Activated T-cell treated with anti-CD3 and anti-CD28 coated beads for 48 hours (primary cell): ENCODE measurements at places on chromosomes 7 and 10.
A peak's percentile ranks its signal among the peaks of the same experiment; 100 is the strongest.

DNA sequence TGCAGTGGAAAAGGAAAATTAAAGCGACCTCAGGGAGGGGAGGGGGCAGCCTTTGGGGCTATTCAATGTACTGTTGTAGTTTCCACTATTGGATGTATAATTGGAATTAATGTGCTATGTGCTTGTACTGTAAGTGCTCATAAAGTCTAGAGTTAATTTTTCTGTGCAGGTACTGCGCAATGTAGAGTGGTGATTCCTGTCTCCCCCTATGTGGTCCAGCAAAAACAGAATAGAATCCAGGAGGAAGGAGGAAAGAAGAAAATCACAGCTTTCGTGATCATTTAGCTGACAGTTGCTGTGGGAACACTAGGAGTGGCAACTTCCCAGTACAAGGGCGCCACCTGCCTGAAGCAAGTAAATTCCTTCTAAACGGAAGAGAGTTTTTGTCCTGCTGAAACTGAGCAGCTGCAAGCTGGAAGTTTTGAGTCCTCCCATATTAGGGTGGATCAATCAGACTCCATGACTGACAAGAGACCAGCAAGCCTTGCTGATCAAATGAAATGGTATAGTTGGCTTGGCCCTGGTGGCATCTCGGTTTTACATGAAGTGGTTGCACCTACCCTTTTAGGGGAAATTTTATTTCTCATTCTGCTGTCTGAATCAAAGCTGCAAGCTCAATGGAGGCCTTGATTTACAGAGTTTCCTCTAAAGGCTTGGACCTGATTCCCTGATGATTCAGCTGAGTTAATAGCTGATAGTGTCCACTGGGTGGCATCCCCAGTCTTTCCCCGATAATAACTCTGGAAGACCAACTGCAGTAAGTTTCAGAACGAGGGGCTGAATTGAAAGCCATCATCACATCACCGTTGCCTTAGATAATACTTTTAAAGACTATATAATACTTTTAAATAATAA lies 299.8 kb downstream of the HGF start:
- peak; percentile 14 for DNase-seq

- no peak for DNase-seq
Measured at GRCh38 chr7:47664650-47665195, 82.8 kb upstream of the TNS3 start.

DNA sequence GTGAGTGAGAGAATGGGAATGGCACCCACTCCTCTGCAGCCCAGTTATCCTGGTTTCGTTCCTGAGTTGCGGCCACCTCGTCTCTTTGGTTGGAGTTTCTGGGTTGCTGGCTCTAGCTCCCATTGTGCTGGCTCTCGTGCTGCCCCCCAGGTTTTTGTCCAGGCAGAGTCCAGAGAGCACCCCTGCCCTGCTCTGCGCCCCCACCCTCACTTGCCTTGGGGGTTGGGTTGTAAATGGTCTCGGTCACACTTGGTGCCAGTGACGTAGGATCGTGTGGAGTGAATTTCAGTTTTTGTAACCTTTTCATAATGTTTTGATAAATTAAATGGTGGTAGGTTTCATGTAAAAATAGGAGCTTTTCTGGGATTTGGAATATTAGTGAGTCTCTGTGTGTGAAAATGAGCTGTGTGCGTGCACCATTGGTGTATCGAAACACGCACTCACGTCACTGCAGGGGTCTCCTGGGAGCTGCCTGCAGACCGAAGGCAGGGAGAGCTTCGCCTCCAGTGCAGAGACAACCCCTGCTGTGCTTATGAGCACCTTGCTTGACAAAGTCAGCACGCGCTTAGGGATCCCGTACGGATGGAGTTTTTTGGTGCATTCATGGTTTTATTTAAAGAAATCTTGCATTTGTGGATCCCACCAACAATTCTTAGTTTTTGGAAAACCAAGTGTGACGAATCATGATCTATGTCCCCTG lies 32.9 kb downstream of the PFKP start:
- no peak for DNase-seq

DNA sequence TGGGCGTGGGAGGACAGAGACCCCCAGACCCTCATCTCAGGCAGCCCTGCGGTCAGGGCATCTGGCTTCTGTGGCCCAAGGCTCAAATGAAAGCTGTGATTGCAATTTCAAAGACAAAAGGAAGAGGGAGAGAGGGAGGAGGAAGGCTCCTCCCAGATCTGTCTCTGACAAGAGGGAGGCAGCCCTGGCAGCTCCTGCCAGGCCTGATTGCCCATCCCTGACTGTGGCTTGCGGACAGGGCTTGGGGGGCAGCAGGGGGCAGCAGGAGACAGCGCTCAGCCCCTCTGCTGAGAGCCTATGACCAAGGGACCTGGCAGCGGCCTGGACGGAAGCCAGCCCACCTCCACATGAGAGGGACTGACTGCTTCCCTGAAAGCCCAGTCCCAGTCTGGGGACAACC lies 91.8 kb downstream of the PTPRN2 start:
- DNase-seq, result peak; percentile 10

DNA sequence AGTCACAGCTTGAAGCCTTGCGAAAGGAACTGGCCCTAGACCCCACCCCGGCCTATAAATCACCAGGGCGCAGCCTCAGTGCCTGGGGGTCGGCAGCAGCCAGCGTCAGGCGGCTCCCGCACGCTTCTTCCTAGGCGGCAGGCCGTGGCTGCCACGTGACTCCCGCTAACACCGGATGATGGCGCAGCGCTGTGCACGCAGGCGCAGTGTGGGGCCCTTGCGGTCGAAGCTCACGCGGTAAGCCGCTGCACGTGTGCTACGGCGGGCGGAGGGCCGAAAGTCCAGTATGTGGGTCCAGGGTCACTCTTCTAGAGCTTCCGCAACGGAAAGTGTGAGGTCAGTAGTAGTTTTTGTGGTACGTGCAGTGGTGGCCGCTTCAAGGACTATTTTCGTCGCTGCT lies at the start of gene STK31:
STK31 (plus strand) TSS at position 220 of the 400 bp plus-strand sequence; CDS start at position 287, 67 bp downstream.
- DNase-seq, result no peak

GRCh38 chr10:80964955-80965614 lies 427.4 kb downstream of the SH2D4B start:
- DNase-seq, result no peak

DNA sequence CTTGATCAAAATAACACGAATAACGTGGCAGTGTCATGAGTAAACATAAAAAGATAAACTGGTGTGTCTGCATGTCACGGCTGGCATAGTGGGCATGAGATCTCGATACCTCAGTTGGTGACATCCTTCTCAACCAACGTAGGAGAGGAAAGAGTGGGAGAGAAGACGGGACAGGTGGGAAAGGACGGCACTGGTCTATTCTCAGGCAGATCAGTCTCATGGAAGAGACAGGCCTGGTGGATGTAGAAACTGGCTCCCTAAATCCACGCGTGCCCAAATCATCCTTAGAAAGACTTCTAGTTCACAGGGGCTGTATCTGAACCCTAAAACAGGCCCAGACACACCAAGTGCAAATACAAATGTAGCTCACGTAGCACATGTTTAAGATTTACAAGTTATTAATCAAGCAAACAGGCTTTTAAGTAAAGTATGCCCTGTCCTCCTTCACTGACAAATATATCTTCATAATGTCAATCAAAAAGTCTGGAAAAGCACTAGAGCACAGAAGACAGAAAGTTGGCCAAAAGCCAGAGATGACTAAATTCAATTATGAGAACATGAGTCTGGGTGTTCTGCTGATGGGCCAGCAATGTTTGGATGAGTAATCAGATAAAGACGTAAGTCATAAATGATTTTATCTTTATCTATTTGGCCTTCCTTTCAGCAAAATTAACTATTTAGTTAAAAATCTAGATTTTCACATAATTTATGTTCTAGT lies 56.3 kb downstream of the SFMBT2 start:
- no peak for DNase-seq

- DNase-seq, result no peak
Measured at GRCh38 chr7:112159351-112159750, 46.8 kb downstream of the DOCK4 start.

DNA sequence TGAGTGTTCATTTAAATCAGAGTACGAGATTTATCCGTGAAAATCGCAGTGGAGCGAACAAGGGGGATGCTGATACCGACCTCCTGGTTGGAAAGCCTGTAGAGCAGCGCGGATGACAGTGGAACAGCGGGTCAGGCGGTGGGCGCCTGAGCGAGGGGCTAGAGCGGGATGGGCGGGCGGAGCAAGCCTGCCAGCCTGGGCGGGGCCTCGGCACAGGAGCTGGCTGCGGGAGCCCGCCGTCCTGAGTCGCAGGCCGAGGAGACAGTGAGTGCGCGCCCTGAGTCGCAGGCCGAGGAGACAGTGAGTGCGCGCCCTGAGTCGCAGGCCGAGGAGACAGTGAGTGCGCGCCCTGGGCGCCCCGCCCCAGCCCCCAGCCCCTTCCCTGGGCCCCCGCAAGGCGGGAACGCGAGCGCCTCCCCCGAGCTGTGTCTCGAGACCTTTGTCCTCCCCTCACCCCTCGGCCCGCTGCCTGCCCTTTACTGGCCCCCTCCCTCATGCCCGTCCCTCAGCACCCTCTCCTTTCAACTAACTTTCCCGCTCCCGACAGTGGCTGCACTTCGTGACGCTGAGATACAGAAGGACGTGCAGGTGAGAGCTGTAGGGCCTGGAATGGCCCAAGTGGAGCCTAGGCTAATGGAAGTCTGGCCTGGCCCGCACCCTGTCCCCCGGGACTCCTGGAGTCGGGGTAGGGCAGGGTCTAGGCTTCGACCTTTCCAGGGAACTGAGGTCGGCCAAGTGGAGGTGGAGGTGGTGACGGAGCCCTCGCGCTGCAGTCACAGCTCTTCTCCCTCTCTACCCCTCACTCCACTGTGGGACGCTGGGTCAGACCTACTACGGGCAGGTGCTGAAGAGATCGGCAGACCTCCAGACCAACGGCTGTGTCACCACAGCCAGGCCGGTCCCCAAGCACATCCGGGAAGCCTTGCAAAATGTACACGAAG lies at the start of gene AS3MT:
AS3MT (plus strand) TSS at position 213 of the 941 bp plus-strand sequence; CDS start at position 336, 123 bp downstream.
- DNase-seq, result peak; percentile 31

- DNase-seq, result no peak
Measured at GRCh38 chr10:47286591-47287315, 13.2 kb upstream of the GDF10 start.

DNA sequence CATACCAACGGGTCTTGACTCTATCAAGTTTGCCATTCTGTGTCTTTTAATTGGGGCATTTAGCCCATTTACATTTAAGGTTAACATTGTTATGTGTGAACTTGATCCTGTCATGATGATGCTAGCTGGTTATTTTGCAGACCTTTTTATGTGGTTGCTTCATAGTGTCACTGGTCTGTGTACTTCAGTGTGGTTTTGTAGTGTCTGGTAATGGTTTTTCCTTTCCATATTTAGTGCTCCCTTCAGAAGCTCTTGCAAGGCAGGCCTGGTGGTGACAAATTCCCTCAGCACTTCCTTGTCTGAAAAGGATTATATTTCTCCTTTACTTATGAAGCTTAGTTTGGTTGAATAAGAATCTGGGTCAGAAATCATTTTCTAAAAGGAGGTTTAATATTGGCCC lies 135.1 kb upstream of the LANCL2 start:
- no peak for DNase-seq

DNA sequence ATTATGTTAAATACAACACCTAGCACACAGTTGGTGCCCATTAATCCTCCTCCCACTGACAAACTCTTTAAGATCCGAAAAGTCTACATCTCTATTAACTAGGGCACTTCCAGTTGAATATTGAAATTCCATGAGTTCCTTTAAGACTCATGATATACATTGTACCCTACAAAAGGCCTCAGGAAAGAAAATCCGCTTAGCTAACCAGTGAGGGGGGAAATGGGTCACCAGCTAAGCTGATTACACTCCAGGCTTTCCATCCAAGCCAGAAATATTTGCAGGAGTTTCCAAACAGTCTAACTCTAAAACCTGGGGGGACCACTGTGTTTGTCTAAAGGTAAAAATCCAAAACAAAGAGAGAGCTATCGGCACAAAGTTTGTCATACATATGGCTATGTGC lies 1.3 kb upstream of the LRIT2 start:
- no peak for DNase-seq

DNA sequence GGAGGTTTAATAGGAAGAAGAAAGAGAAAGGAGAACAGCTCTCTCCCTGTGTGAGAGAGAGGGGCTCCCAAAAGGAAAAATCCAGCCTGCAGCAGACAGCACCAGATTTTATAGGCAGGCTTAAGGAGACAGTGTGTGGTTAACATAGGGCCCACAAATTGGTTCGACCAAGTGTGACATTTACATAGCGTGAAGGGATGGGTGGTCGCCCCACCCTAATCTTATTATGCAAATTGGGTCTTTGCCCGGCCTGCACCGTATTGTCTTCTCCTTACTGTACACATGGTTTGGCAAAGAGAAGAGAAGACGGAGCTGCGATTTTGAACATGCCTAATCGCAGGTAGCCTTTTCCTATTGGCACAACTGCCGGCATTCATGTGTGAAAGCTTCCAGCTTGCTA lies 756.3 kb downstream of the NXPH1 start:
- DNase-seq, result no peak

- no peak for DNase-seq
Measured at GRCh38 chr7:155071916-155072571, 1.9 kb downstream of the HTR5A start.

DNA sequence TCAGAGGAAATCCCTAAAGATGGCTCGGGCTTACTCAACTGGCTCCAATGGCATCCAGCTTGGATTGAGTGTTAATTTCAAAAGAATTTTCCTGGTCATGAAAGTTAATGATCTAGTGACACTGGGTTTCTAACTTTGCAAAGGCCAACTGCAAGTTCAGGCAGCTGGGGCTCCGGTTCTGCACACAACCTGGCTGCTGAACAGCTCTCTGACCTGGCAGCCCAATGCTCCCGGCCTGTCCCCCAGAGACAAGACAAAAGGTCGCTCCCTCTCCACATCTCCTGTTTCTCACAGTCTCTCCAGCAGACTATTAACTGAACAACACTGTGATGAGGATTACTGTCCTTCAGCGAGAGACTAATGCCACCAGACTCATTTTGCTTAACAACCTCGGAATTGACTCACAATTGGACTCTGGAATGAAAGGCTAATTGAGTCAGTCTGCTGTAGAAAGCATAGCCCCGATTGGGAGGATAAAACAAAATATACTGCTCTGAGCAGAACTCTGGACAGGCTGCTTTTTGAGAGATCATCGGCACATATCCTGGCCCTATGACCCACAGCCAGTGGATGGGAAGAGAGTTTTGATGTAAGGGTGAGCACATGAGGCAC lies 174.5 kb downstream of the GFRA1 start:
- DNase-seq, result no peak

GRCh38 chr7:73810998-73811360 lies 19.8 kb upstream of the CLDN4 start:
- no peak for DNase-seq

DNA sequence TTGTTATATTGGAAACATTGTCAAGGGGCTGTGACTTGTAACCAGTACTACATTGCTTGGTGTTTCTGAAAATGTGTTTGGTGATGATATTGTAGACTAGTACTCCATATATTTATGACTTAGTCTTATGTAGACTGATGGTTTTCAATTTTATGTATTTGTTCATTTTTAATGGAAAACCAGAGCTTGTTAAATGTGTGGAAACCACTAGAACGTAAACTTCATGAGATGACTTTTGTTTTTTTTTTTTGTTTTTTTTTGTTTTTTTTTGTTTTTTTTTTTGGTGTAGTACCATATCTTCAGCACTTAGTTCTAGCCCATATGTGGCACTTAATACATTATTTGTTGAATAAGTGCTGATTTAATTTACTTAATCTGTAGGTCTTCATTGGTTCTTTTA lies 518.6 kb downstream of the AUTS2 start:
- DNase-seq, result no peak
